ENCODE measurements at places on chromosomes 1 and 21. TPM values are rescaled to one million over a fixed set of nuclear protein-coding genes. Genes with fewer than 3 reads are reported as not detected.

PGBD2 gene
- total RNA-seq = 3.6 TPM

LCE3D gene
- total RNA-seq = 4.0 TPM

SLC1A7 gene
- 0.04 TPM for total RNA-seq

C1orf167 gene
- not detected for total RNA-seq

CFAP410 gene
- 8.2 TPM for total RNA-seq

DPYD gene
- total RNA-seq = 2.4 TPM

KCNA10 gene
- not detected for total RNA-seq

CRYAA gene
- 0.18 TPM for total RNA-seq

SYF2 gene
- 47.9 TPM for total RNA-seq

TNFRSF14 gene
- total RNA-seq = 0.11 TPM

FCER1A gene
- total RNA-seq = not detected

LORICRIN gene
- total RNA-seq = not detected

HMGB4 gene
- not detected for total RNA-seq

SYT11 gene
- 1.3 TPM for total RNA-seq

GCSAML gene
- not detected for total RNA-seq

PCAT6 gene
- 3.5 TPM for total RNA-seq

NRAS gene
- total RNA-seq = 29.5 TPM

RGSL1 gene
- not detected for total RNA-seq

GBP1 gene
- 0.21 TPM for total RNA-seq

CFAP107 gene
- not detected for total RNA-seq

FMO3 gene
- total RNA-seq = not detected

TRIM67 gene
- 0.11 TPM for total RNA-seq

AHCTF1 gene
- 25.9 TPM for total RNA-seq

BATF3 gene
- 24.8 TPM for total RNA-seq

MAB21L3 gene
- not detected for total RNA-seq

Data from A549 treated with dexamethasone at 1 μM for 4 hours (cell line).